Stimulated activated CD4-positive, alpha-beta T cell treated with anti-CD3 and anti-CD28 coated beads, Interleukin-1b, Interleukin-23, amount 100 ng/mL, for 24 hours (primary cell): ENCODE measurements at places on chromosomes 13 and 19.
A peak's percentile ranks its signal among the peaks of the same experiment; 100 is the strongest.

DNA sequence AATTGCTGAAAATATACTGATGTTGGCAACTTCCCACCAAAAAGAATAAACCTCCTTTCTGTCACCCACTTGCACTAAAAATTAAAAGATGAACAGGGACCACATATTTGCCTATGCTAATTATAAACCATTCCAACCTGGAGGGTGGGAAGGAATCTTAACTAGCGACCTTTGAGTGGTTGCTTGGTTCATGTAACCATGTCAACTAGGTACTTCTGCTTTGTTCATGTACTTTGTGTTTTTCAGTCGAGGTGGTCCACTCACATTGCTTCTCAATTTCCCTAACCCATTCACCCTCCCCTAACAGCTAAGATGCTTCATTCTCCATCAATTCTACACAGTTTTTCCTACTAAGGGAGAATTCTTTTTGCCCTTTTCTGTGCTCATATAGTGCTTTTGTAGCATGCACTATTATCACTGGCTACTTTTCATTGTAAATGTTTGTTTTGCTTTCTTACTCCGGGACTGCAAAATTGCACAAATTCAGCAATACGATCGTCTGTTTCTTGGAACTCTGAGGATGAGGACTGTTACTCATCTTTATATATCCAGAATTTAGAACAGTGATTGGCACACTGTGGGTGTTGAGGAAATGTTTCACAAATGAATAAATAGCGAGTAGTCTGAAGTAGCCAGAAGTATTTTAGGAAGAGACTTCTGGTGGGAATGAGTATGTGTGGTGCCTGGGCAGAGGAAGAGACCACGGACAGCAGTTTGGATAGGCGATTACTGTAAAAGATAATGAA lies 187.5 kb downstream of the GPC6 start:
- no peak for DNase-seq

GRCh38 chr19:1658150-1659083 lies 6.0 kb upstream of the TCF3 start:
- no peak for DNase-seq

DNA sequence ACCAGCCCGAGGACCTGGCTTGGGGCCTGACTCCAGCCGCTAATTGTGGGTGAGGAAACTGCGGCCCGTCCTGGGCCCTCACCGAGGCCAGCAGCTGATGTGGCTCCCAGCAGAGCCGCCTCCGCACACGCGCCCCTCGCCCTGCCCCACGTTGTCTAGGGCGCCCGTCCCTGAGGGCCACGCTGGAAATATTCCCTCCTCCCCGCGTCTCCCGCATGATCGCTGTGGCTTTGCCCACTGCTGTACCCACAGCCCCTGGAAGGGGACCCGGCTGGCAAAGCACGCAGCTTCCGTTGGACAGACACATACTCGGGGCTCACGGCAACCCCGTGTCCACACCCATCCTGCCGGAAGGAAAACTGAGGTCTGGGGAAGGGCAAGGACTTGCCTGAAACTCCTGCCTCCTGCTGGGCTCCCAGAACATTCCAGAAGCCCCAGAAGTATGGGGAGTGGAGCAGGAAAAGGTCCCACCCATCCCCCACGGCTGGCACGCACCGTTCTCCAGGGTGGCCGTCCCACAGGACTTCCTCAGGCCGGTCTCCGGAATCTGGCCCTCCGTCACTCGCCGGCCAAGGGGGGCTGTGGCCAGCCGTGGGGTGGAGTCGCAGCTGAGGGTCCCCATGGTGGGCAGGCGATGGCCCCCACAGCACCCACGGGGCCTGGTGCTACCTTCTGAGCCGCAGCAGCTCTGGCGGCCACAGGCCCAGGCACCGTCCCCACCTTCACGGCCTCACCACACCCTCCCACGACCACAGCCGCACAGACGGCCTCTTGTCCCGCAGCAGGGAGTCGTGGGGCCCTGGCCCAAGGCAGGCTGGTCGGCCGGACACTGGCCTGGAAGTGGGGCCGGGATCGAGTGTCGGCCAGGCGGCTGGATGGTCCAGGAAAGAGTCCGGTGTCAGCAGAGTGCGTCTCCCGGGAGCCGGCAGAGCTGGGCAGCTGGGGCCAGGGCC lies 13.6 kb upstream of the SHC2 start:
- DNase-seq = no peak

DNA sequence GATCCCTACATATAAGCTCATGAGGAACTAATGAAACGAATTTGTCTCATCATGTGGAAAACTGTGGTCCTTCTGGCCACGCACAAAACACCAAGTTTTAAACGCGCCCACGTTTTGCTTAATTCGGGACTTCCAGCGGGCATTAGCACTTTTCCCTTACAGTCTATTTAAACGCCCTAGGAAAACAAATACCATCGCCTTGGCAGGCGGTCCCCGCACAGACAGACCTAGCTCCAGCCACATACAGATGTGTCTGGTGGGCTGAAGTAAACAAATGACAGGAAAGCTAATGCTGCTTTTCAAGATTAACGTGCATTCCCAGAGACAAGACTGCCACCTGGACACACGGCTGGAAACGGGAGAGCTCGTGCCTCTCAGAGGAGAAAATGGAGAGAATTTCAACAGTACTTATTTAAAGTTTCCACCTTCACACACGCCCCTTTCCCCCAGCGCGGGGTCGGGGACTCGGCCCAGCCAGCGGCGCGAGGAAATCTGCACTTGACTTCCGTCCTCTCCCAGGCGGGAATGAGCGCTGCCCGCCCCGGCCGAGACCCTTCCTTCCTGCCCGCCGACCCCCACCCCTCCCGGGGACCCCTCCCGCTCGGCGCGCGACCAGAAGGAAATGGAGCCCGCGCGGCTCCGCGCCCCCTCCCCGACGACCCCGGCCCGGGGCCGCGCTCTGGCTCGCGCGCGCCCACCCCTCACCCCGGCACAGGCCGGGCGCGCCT lies 931 bp downstream of the USP12 start:
- DNase-seq = peak; percentile 12

DNA sequence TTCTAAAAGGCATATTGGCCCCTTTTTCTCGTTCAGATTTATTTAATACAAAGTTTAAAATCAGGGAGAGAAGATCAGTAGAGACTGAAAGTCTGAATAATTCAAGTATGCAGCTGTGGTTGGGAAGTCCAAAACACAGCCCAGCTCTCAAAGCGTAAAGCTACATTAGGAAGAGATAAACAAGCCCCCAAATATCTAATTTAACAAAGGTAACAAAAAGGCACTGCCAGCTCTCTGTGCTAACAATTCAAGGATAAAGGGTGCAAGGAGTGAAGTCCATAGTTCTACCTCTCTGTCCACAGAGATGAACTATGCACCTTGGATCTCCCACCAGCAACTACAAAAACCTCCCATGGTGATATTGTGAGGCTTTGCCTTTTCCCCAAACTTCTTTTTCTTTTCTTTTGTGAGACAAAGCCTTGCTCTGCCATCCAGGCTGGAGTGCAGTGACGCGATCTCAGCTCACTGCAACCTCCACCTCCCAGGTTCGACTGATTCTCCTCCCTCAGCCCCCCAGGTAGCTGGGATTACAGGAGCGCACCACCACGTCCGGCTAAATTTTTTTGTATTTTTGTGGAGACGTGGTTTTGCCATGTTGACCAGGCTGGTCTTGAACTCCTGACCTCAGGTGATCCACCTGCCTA lies 104.4 kb downstream of the LHFPL6 start:
- DNase-seq = no peak

GRCh38 chr19:50384685-50385535 lies 763 bp downstream of the POLD1 start:
- no peak for DNase-seq

DNA sequence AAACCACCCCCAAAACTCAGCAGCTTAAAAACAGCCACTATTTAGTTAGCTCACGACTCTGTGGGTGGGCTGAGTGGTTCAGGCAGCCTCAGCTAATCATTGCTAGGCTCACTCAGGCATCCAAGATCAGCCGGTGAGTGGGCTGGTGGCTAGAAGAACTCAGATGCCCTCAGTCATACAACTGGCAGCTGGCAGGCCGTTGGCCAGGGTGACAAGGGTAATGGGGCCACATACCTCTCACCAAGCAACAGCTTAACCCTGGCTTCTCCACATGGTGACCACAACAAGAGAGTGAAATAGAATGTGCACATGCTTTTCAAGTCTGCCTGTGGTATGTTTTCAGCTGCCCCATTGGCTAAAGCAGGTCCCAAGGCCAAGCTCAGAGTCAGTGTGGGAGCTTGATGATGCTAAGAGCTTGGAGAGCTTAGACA lies 435.4 kb upstream of the TSHZ3 start:
- no peak for DNase-seq

DNA sequence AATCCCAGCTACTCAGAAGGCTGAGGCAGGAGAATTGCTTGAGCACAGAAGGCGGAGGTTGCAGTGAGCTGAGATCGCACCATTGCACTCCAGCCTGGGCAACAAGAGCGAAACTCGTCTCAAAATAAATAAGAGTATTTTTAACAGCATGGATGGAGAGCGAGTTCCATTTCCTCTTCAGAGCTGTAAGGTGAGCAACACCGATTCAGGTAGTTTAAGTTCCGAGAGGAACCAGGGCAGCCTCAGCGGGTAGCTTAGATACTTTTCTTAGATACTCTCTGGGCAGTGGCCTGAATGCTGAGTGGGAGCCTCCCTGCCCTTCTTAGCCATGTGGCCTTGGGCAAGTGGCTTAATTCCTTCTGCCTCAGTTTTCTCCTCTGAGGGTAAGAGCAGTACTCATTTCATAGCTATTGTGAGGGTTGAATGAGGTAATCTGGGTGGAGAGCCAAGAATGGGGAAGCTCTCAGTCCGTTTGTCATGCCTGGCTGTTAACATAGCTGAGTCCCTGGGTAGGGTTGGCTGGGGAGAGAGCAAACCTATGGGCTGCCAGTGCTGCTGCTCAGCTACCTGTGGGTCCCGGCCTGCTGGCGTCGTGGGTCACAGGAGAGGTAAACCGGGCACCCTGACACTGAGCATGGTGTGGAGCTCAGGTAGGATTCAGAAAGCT lies 4.1 kb downstream of the ATP11A start:
- DNase-seq = no peak

GRCh38 chr19:18587561-18587960 lies 1.0 kb upstream of the REX1BD start:
- DNase-seq = no peak

- no peak for DNase-seq
Measured at GRCh38 chr13:20727856-20728255, 24.4 kb downstream of the IL17D start.

DNA sequence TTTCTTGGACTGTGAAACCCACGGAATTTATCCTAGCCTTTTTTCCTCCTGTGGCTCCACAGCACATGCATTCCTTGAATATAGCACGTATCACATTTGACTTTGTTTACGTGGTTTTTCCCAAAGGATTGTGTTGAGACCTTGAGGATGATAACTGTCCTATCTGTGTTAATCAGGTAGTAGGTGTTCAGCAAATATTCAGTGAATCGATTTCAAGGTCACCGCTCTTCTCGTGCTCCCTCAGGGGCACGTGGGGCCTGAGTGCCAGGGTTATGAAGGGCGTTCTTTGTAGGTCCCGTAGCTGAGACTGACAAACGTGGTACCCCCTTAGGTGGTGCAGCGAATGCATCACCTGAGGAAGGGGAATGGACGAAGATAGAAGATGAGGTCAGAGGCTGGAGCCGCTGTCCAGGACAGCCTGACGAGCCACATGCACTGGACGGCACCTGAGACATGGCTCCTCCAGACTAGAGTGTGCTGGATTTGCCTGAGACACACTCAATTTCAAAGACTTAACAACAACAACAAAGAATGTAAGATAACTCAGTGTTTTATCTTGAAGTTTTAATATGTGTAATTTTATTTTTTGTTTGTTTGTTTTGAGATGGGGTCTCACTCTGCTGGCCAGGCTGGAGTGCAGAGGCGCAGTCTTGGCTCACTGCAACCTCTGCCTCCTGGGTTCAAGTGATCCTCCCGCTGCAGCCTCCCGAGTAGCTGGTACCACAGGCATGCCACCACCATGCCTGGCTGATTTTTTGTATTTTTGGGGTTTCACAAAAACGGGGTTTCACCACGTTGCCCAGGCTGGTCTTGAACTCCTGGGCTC lies 131.2 kb upstream of the RNF113B start:
- DNase-seq = no peak

DNA sequence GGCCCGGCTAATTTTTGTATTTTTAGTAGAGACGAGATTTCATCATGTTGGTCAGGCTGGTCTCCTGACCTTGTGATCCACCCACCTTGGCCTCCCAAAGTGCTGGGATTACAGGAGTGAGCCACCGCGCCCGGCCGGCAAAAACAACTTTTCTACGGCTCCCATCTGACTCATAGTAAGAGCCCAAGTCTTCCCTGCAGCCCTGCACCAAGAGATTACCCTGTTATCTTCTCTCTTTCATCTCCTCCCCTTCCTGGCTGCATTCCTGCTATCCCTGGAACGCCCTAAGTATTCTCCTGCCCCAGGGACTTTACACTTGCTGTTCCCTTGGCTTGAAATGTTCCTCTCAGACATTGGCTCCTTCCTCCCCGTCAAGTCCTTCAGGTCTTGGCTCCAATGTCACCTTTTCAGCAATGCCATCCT lies 6.6 kb downstream of the AP2S1 start:
- DNase-seq = no peak

DNA sequence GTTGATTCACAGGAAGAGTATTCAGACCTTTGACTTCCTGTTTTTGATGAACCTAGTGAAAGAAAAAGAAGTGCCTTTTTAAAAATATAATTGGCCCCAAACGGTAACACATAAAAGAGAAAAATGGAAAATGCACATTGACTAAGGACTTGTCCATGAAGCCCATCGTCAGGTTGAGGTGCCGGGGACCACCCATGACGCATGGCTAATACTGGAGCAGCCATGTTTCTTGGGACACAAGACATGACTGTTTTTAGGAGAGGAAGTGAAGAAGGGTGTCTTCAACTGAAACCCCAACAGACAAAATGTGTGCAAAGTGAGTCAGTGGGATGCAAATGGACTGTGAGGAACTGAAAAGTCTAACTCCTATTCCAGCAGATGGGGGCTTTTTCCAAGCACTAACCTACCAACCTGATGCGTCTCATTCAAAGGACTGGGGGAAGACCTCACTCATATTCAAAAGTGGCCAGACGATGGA lies 459.4 kb downstream of the FOXO1 start:
- no peak for DNase-seq

GRCh38 chr13:93289053-93289452 lies 62.4 kb downstream of the GPC6 start:
- no peak for DNase-seq

DNA sequence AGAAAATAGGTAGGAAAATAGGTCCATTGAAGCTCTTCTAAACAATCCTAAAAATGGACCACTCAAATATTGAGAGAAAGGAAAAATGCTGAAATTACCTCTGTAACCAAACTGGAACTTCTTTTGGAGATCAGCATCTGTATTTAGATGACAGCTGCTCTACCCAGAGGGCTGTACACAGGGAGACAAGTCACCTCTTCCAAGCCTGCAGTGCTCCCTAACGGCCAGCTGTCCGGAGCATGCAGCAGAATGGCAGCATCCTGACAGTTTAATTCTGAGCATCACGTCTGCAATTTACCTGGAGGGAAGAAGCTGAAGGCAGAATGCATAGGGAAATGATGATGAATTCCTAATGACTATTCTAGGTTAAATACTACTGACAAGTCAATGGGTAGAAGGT lies 62.8 kb upstream of the DIAPH3 start:
- DNase-seq = no peak

DNA sequence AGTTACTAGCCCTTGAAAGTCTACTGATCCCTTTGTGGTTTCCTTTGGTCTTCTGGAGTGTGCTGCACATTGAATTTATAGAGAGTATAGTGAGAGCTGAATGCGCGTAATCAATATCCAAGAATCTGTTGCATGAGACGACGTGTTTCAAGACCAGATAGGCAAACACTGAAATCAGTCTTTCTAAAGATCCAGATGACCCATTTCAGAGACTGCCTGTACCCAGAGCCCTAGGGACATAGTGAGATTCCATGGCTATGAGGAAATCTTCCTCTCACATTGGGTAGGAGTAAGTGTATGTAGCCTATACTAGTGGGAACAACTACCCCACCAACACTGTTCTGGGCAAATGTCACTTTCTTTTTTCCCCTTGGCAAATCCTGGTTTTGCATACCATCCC lies 48.6 kb downstream of the ARHGAP35 start:
- no peak for DNase-seq
